T-helper 22 cell (primary cell): ENCODE measurements at places on chromosomes 16 and 17.

GRCh38 chr17:74340470-74341023 is 14.5 kb downstream of the KIF19 start:
- DNase-seq: no peak

- no peak for DNase-seq
These were observed 13.5 kb downstream of the SUPT6H start for GRCh38 chr17:28675490-28675889.

GRCh38 chr17:29742210-29742513 is 119.5 kb upstream of the CORO6 start:
- no peak for DNase-seq

GRCh38 chr17:60604686-60605334 is 4.8 kb downstream of the PPM1D start:
- no peak for DNase-seq

DNA sequence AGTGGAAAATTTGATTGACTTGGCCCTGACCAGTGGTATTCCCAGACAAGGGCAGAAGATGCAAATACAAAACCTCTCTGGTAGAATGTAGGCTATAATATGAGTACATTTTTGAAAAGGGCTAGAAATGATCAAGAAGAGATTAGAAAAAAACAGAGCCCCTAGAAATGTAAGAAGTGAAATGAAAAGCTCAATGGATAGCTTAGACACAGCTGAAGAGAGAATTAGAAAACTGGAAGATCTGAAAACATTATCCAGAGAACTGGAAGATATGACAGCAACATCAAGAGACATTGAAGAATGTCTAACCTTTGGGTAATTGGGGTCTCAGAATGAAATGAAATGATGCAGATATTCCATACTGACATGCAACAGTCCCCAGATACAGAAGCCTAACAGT is 105.2 kb upstream of the ZNF750 start:
- DNase-seq: no peak

- DNase-seq: no peak
These were observed 8.5 kb downstream of the IRX3 start for GRCh38 chr16:54277845-54278703.

GRCh38 chr17:63247706-63248105 is 198.4 kb downstream of the CYB561 start:
- DNase-seq: no peak

GRCh38 chr16:51312363-51313150 is 161.5 kb upstream of the SALL1 start:
- DNase-seq: no peak

- DNase-seq: no peak
These were observed 44.3 kb upstream of the CHMP6 start for GRCh38 chr17:80947200-80947940.
